NCI-H187 treated with DMSO at 0.1 percent for 48 hours (cell line): ENCODE measurements at places on chromosomes 6 and 20.

- DNase-seq: peak; percentile 28
These were observed 12.1 kb upstream of the MLN start for GRCh38 chr6:33815854-33816253.

GRCh38 chr20:18048176-18048575, 9.5 kb downstream of the OVOL2 start:
- DNase-seq: no peak

DNA sequence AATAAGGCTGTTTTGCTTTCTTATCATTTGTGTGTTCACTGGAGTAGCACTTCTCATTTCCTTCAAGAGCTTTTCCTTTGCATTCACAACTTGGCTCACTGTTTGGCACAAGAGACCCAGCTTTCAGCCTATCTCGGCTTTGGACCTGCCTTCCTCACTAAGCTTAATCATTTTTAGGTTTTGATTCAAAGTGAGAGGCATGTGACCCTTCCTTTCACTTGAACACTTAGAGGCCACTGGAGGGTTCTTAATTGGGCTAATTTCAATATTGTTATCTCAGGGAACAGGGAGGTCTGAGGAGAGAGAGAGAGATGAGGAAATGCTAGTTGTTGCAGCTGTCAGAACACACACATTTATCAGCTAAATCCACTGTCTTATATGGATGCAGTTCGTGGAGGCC, 82.9 kb upstream of the SCAF8 start:
- no peak for DNase-seq

- no peak for DNase-seq
These were observed 21.9 kb upstream of the RREB1 start for GRCh38 chr6:7085911-7086310.

DNA sequence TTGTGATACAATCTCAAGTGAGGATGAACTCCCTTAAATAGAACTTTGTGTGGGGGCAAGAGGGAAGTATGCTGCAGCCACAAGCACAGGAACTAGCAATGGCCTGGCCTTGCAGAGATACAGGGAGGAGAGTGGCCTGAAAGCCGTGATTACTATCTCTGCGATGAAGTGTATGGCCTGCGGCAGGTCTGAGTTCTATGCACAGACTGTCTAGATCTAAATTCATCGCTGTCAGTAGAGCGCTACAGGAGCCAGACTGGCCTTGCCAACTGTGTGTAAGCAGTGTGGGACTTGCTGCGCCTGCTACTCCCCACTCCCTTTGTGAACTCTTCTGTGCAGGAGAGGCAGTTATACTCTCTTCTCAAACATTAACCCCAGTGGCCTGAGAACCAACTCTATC, 997.0 kb downstream of the GRIK2 start:
- no peak for DNase-seq
